Adrenal gland (tissue), 19 donors: ENCODE measurements at places on chromosomes 13 and 19. TPM values are rescaled to one million over a fixed set of nuclear protein-coding genes. Genes with fewer than 3 reads are reported as not detected.

DNA sequence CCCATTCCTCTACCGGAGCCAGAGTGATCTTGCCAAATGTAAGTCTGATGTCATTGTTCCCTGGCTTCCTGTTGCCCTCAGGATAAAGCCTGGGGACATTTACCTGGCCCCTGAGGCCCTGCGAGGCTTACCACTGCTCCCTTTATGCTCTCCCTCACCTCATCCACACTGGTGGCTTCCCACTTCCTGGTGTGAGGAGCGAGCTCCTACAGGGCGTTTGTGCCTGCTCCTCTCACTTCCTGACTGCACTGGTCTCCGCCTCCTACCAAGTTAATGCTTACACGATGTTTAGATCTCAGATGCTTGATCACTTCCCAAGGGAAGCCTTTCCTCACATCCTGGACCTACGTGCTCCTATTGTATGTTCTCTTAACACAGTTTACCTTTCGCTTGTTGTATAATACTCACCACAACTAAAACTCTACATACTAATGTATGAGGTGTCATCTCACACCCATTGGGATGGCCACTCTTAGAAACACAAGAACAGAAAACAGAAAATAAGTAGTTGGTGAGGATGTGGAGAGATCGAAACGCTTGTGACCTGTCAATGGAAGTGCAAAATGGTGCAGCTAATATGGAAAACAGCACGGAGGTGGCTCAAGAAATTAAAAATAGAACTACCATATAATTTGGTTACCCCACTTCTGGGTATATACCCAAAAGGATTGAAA is 177.6 kb downstream of the SHISA2 start:
- DNase-seq = no peak
- no peaks in the 10 kb centered on the region for H3K36me3 ChIP-seq
- H3K27ac ChIP-seq = no peak overlapping the region

GRCh38 chr19:15438577-15438976 is 11.2 kb downstream of the WIZ start:
- peaks cover under 1% of the 10 kb centered on the region for H3K4me1 ChIP-seq
- DNase-seq = no peak
- no peaks in the 10 kb centered on the region for H3K36me3 ChIP-seq
- H3K27ac ChIP-seq = no peak overlapping the region

DNA sequence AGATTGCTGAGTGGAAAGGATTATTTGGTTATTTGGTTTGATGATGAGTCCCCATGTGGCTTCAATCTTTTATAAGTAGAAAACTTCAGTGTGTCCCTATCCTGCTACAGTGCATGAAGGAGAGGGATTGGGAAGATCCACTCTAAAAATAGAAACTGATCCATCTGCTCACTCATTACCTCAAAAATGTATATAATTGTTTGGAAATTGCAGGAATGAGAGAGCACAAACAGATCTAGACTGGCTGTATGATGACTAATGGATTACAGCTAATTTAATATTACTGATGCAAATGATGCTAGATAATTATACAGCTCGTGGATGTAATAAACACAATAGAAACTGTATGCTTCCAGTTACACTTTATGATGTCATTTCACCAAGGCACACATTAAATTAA is 625.3 kb upstream of the PRR20A start:
- no peak overlapping the region for H3K27ac ChIP-seq
- H3K4me3 ChIP-seq = no peak overlapping the region
- no peaks in the 10 kb centered on the region for H3K36me3 ChIP-seq
- DNase-seq = no peak
- H3K27me3 ChIP-seq = no peaks in the 10 kb centered on the region

DNA sequence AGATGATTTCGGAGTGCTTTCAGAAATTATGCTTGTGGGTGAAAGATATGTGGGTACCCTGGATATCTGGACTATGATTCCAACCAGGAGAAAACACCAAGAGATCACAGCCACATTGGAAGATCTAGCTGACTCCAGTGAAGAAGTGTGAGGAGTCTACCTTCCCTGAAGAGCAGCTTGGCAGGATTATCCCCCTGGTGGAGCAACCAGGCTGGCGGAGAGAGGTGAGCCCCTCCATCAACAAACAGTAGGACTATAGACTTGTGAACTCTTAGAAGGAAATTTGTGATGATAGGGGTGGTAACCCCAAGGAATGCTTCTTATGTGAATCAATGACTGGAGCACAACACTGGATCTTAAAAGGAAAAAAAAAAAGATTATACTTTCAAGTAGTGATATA is 47.8 kb upstream of the DIAPH3 start:
- no peak for DNase-seq

The LYPD3 gene
- 1.4 TPM for total RNA-seq

- no peaks in the 10 kb centered on the region for H3K4me1 ChIP-seq
- H3K27ac ChIP-seq = no peak overlapping the region
- no peaks in the 10 kb centered on the region for H3K36me3 ChIP-seq
- no peak for DNase-seq
- H3K4me3 ChIP-seq = no peak overlapping the region
These were observed 48.1 kb upstream of the PCDH9 start for GRCh38 chr13:67278235-67278634.
